Thyroid gland (tissue), 4 donors: ENCODE measurements at places on chromosomes 7 and 10. TPM values are rescaled to one million over a fixed set of nuclear protein-coding genes. Genes with fewer than 3 reads are reported as not detected.

PDE1C gene
- 4.0 TPM for total RNA-seq

ADAM8 gene
- total RNA-seq, result 2.2 TPM

CLDN4 gene
- 208 TPM for total RNA-seq

RAMP3 gene
- total RNA-seq, result 58.9 TPM

MOGAT3 gene
- not detected for total RNA-seq

FAM237B gene
- not detected for total RNA-seq

PRLHR gene
- total RNA-seq, result not detected

- no peaks in the 10 kb centered on the region for H3K27me3 ChIP-seq
- DNase-seq, result no peak
- no peaks in the 10 kb centered on the region for H3K36me3 ChIP-seq
- H3K4me1 ChIP-seq, result peaks cover 8% of the 10 kb centered on the region
Measured at GRCh38 chr10:87960230-87960629, 96.8 kb downstream of the PTEN start.

GRCh38 chr10:6562221-6562620 is 17.9 kb downstream of the PRKCQ start:
- H3K36me3 ChIP-seq, result no peaks in the 10 kb centered on the region
- peak; percentile 77 for DNase-seq
- H3K27me3 ChIP-seq, result no peaks in the 10 kb centered on the region
- H3K27ac ChIP-seq, result peak overlapping the region; percentile 90

DNA sequence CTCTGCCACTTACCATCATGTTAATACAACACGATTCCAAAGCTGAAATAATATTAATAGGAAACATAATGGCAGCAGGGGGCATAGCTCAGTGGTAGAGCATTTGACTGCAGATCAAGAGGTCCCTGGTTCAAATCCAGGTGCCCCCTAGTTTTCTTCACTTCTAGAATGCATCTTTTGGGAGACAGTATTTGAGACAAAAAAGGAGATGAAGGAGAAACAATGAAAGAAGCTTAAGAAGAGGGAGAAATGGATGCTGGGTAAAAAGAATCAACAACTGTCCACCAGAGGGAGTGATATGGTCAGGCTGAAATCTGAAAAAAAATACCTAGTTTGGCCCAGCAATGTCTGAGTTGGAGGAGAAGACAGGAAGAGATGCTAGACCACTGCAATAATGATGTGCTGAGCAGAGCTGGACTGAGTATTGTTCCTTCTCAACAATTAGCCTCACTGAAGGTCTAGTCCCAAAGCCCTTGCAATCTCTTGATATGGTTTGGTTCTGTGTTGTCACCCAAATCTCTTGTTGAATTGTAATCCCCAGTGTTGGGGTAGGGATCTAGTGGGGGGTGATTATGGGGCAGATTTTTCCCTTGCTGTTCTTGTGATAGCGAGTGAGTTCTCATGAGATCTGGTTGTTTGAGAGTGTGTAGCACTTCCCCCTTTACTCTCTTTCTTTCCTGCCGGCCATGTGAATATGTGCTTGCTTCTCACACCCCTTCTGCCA is 48.3 kb downstream of the ZNF783 start:
- H3K27me3 ChIP-seq, result no peaks in the 10 kb centered on the region
- no peak for DNase-seq
- no peak overlapping the region for H3K4me3 ChIP-seq
- H3K36me3 ChIP-seq, result no peaks in the 10 kb centered on the region

GRCh38 chr7:28790467-28790866 is 167.7 kb downstream of the TRIL start:
- no peak overlapping the region for H3K27ac ChIP-seq
- no peaks in the 10 kb centered on the region for H3K27me3 ChIP-seq
- no peak overlapping the region for H3K4me3 ChIP-seq
- no peak for DNase-seq
- no peaks in the 10 kb centered on the region for H3K4me1 ChIP-seq

DNA sequence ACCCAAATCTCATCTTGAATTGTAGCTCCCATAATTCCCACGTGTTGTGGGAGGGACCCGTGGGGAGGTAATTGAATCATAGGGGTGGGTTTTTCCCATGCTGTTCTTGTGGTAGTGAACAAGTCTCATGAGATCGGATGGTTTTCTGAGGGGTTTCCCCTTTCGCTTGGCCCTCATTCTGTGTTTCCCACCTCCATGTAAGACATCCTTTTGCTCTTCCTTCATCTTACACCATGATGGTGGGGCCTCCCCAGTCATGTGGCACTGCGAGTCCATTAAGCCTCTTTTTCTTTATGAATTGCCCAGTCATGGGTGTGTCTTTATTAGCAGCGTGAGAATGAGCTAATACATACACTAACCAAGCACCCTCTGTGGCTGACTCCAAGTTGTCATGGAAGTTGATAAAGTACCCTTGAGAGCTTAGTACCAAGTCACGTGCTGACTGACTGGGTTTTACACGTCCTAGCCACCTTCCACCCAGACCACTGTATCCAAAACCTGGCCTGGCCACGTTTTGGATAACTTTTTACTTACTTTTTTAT is 614.4 kb downstream of the SDK1 start:
- H3K4me1 ChIP-seq, result peaks cover 13% of the 10 kb centered on the region
- H3K27ac ChIP-seq, result no peak overlapping the region
- H3K36me3 ChIP-seq, result no peaks in the 10 kb centered on the region
- no peak for DNase-seq
- no peak overlapping the region for H3K4me3 ChIP-seq
- no peaks in the 10 kb centered on the region for H3K27me3 ChIP-seq

DNA sequence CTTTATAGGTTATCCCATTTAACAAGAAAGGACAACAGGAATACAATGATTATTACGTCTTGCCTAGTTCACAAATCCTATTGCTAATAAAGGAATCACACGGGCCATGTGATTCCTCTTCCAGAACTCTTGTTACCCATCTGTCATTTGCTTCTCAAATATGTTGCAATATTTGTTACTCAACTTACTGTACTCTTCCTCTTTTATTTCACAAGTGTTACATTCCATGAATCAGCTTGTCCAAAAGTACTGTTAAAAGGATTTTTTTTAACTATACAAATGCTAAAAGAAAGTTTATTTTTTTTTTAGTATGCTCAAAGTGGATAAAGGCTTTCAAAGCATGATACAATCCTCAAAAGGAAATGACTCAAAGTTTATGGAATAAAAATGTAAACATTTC is 3.9 kb upstream of the CD36 start:
- H3K27ac ChIP-seq, result no peak overlapping the region
- DNase-seq, result no peak
- no peak overlapping the region for H3K4me3 ChIP-seq
- no peaks in the 10 kb centered on the region for H3K4me1 ChIP-seq
- H3K36me3 ChIP-seq, result no peaks in the 10 kb centered on the region
- H3K27me3 ChIP-seq, result no peaks in the 10 kb centered on the region

GRCh38 chr10:99531026-99531695 is 1.6 kb upstream of the NKX2-3 start:
- no peaks in the 10 kb centered on the region for H3K36me3 ChIP-seq
- H3K27ac ChIP-seq, result no peak overlapping the region
- H3K27me3 ChIP-seq, result peaks cover 88% of the 10 kb centered on the region
- H3K4me1 ChIP-seq, result peaks cover 11% of the 10 kb centered on the region
